RCC 7860 (cell line): ENCODE measurements at places on chromosomes 5 and 9.

GRCh38 chr5:17235731-17236330, 18.4 kb downstream of the BASP1 start:
- peak; percentile 31 for DNase-seq

DNA sequence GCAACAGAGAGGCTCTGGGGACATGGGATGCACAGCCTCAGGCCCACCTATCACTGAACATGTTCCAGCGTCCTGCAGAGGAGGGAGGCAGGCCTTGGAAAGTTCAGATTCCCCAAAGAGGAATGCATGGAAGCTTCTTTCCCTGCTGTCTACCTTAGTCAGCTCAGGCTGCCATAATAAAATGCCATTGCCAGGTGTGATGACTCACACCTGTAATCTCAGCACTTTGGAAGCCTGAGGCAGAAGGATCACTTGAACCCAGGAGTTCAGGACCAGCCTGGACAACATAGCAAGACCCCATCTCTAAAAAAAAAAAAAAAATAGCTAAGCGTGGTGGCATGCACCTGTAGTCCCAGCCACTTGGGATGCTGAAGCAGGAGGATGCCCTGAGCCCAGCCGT, 24.5 kb upstream of the TOR1B start:
- DNase-seq = no peak

GRCh38 chr9:107600060-107600573, 110.5 kb upstream of the KLF4 start:
- DNase-seq = no peak

DNA sequence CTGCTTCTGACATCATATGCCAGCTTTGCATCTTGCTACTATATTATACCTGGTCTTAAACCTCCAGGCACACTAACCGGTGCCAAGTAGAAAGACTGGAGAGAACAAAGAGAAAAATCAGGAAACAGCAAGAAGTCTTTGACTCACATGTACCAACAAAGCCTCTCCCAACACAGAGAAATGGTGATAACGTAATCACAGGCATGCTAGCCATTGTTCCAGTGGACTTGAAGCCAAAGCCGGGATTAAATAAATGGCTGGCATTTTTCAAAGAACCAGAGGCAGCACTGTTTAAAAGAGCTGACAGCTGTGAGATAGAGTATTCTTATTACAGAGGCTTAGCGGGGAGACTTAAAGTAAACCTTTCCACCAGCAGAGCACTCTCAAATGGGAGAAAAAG, 148.4 kb upstream of the NFIL3 start:
- DNase-seq = no peak

GRCh38 chr5:177426566-177427210, at the start of gene GRK6:
Gene GRK6 (plus strand): TSS chr5:177426676. CDS start chr5:177426846, 170 bp downstream.
- DNase-seq = no peak

GRCh38 chr5:138354926-138355378, 2.5 kb downstream of the KDM3B start:
- peak; percentile 50 for DNase-seq

DNA sequence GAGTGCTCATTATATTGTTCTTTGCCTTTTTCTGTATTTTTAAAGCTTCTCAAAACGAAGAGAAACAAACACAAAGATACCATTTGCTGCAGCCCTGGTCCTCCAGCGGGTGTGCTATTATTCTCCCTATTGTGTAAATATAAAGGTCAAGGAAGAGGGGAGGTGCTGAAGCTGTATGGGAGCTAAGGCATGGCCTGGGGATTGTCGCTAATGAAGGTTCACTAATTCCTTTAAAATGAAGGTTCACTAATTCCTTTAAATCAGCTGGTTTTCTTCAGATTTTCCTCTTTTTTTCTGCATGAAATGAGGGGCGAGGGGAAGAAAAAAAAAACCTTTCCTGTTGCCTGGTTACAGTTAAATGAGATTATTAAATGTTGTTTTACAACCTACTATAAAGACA, 74.5 kb upstream of the MAP1B start:
- no peak for DNase-seq

- no peak for DNase-seq
These were observed 131.6 kb upstream of the TRPM3 start for GRCh38 chr9:71253011-71253410.

- DNase-seq = no peak
These were observed 596.1 kb downstream of the ELAVL2 start for GRCh38 chr9:23229890-23230317.

DNA sequence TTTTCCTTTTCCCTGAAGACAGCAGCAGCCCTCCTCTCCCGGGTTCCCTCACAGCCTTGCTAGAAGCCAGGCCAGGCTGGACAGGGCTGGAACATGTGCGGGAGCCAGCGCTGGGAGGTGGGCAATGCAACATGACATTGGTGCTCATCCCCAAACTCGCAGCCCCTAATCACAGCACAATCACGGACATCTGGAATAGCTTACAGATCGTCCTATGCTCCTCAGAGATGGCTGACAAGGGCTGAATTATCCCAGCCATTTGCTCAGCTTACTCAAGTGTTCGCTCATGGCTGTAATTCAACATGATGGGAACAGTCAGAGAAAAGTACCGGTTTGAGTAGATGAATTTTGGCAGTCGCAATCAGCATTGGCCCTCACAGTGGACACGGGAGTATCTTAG, 49.8 kb downstream of the FSTL4 start:
- no peak for DNase-seq

DNA sequence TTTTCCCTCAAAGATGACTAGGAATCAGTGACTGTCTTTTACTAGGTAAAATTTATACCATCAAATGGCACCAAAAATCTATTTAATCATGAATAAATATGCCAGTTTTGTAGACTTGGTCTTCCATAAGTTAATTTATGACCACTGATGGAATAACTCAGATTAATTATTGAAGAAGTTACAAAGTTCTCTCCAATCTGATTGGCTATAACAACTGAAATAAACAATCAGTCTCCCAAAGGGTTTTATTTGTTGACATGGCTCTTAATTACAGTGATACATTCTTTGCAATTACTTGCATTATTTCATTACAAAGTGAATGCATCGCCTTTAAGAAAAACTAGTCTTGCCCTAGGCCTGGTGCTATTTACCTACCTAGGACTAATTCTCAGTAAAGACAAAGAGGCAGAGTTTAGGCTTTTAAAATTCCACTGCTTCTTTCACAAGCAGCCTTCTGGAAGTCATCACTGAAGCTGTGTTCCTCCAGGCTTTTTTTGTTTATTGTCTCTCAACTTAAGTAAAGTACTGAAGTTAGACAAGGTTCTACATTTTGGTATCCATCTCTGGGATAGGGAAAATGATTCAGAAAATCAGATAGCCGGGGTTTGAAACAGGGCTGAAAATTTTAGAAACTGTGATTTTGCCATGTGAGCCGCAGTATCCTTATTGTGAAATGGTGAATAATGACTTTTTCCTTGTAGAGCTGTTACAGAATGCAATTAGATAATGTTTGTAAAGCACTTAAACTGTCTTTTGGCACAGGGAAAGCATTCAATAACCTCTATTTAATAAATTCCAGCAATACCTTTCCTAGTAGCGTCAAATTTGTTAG, 2.5 kb downstream of the STOM start:
- no peak for DNase-seq

DNA sequence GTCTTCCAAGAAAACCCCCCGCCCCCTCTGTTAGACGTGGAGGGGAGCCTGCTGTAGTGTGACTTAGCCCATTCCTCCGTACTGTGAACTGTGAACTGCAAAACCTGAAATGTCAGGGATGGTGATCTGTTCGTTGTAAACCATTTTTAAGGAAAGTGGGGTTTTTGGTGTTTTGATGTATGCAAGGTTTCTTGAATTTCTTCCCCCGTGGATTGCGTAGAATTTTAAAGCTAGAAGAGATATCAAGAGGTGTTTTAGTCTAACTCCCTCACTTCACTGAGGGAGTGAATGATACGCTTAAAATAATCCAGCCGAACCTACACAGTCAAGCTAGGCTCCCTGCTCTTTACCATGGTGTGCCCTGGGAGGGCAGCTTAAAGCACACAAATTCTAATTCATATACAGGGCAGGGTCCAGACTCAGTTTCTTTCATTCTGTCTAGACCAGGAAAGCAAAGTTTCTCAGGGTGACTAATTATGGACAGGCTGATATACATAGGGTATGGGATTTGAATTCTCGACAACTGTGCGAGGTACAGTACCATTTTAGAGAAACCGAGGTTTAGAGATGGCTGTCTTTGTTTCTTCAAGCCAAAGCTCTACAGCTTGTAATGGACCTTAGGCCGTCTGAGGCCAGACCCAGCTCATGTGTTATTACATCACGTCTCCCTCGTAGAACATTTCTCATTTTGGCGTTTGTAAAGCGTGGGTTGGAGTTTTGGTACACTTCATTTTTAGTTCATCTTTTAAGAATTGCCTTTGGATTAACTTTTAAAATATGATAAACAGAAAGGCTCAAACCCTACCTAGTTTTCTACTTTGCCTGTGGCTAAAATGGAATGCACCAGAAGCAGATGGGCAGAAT, 2.7 kb downstream of the PTGER4 start:
- no peak for DNase-seq

- no peak for DNase-seq
These were observed 77.1 kb upstream of the RASEF start for GRCh38 chr9:83140061-83140460.

- DNase-seq = no peak
These were observed 1.7 kb downstream of the PHF2 start for GRCh38 chr9:93577975-93578682.

GRCh38 chr9:19641046-19641445, 147.8 kb downstream of the SLC24A2 start:
- no peak for DNase-seq

DNA sequence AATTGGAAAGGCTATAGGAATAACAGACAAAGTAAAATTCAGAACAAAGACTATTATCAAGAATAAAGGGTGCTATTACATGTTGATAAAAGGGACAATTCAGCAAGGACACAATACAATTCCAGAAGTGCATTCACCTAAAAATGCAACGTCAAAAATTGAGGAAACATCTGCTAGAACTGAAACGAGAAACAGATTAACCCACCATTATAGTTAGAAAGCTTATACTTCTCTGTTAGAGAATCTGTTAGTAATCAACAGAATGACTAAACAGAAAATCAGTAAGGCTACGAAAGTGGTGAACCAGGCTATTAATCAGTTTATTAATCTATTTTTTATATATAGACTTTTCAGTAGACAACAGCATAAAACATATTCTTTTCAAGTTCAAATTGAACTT, 14.8 kb downstream of the FCN1 start:
- DNase-seq = no peak

DNA sequence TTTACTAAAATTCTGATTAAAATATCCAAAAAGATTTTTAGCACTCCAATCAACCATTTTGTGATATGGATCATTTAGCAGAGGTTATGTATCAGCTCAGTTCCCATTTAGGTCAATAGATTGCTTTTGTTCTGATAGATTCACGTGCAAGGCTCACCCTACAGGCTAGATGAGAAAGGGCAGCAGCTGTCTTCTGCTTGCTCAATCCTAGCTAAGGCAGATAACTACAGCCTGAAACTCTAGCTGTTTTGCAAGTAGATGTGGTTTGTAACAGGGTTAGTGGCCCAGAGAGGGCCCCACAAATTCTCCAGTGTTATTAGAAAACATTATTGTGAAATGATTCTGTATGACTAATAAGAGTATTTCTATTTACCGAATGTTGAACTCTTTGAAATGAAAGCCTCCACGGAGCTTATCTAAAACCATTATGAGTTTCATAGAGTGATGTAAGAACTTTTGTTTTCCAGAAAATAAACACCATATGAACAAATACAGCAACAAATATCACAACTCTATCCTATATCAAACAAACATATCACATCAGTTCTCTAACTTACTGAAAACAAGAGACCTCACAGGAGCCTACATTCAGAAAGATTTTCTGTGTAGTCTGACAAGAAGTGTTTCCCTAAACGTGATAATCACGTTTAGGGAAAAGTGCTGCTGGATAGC, 841.9 kb upstream of the ACO1 start:
- DNase-seq = no peak

GRCh38 chr5:157915638-157916037, 56.7 kb upstream of the CLINT1 start:
- DNase-seq = no peak

DNA sequence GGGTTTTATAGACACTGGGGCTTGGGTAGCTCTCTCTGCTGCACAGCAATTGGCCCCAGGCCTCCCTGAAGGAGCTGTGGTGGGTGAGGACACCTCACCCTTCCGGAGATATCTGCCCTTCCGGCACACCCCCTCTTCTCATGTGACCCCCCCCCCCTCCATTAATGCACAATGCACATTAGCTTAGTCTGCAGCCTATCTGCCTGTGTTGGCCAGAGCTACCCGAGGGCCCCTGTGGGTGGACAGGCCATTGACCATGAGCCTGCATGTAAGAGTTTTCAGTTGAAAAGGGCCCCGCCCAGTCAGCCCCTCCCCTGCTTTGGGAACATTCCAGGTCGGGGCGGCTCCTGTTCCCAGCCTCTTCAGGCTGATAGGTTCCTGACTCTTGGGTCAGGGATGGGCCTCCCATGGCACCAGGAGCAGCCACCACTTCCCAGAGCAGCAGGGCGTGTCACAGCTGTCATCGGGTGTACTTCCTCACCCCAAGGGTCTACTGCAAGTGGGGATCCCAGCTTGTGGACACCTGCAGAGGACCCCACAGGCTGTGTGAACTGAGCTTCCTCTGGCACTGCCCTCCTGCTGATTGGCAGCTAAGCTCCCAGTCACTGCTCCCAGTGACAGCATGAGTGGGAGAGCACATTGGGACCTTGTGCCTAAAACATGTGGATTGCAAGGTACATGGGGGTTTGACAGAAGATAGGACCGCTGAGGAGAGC, 17.8 kb downstream of the PHF2 start:
- DNase-seq = no peak

DNA sequence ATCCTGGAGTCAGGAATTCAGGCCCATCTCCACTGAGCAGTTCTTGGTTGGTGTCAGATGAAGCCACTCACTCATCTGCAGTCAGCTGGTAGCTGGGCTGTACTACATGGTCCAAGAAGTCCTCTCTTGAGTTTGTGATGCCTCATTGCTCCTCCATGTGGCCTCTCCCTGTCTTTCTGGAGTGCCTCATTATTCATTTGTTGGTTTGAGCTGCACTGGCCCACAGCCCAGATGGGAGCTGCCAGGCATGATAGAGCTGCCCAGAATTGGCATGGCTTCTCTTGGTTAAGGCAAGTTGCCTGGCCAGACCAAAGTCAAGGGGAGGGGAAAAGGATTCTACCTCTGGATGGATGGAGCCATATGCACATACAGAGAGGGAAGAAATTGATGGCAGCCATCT, 8.0 kb downstream of the PTCD2 start:
- peak; percentile 54 for DNase-seq

DNA sequence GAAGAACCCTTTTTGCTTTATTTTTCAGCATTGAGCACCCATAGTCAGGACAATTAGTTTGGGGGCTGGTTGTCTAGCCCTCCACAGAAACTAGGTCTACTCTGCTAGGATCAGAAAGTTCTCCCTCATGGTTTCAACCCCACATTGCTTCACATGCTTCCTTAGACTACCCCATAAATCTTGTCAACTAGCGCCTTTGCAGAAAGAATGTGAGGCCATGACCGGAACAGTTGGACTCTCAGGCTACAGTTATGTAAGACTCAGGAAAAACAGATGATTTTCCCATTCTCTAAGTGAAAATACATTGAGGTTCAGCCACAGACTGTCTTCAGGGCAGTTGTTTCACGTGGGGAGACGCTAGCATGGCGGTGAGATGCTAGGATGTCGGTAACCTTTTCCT, 255.6 kb downstream of the NR3C1 start:
- DNase-seq = no peak
